Spleen (tissue), 13 donors: ENCODE measurements at places on chromosomes 7 and 10. TPM values are rescaled to one million over a fixed set of nuclear protein-coding genes. Genes with fewer than 3 reads are reported as not detected.

FERD3L gene
- not detected for total RNA-seq

ADRB1 gene
- total RNA-seq = 3.0 TPM

GRCh38 chr10:86678999-86679792 lies 10.9 kb downstream of the LDB3 start:
- no peak overlapping the region for H3K27ac ChIP-seq
- H3K4me1 ChIP-seq = no peaks in the 10 kb centered on the region
- DNase-seq = no peak
- no peaks in the 10 kb centered on the region for H3K36me3 ChIP-seq
- H3K4me3 ChIP-seq = no peak overlapping the region

- H3K4me1 ChIP-seq = peaks cover 43% of the 10 kb centered on the region
- no peaks in the 10 kb centered on the region for H3K36me3 ChIP-seq
- DNase-seq = no peak
Measured at GRCh38 chr7:135508883-135509588, 866 bp downstream of the CNOT4 start.

- no peak overlapping the region for H3K27ac ChIP-seq
- H3K4me3 ChIP-seq = no peak overlapping the region
- no peaks in the 10 kb centered on the region for H3K27me3 ChIP-seq
- H3K36me3 ChIP-seq = no peaks in the 10 kb centered on the region
- DNase-seq = no peak
- no peaks in the 10 kb centered on the region for H3K4me1 ChIP-seq
Measured at GRCh38 chr10:9149134-9149533, 1094.6 kb downstream of the GATA3 start.

DNA sequence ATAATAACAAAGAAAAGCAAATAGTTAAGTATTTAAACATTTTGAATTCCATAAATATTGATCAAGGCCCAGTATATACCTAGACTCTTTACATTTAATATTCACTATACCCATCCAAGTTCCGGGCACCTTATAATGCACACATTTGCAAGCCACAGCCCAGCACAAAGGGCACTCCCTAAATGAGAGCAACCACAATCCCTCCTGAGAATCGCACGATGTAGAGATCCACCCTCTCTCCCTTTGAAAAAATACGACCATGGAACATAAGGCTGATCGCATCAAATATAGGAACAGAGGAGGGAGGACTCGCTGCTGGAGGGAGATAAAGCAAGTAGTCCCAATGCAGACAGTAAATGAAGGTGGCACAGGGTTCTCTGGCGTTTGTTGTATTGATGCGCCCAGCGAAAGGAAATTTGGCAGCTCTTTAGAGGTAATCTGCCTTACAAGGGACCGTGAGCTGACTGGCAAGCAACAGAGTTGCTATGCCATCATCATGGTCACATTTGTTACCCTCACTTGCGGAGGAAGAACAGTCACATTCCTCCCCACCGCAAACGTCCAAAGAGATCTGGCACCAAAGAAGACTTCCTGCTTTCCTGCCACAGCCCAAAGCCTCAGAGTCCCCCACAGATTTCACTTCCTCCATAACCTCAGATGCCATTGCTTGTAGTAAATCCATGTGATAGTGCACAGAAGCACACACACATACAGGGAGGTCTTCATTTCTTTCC lies 16.1 kb upstream of the TAS2R40 start:
- H3K36me3 ChIP-seq = no peaks in the 10 kb centered on the region
- peak overlapping the region; percentile 28 for H3K27ac ChIP-seq
- H3K27me3 ChIP-seq = no peaks in the 10 kb centered on the region
- no peak overlapping the region for H3K4me3 ChIP-seq
- H3K4me1 ChIP-seq = peaks cover 4% of the 10 kb centered on the region

NPFFR1 gene
- total RNA-seq = 0.09 TPM

- H3K27ac ChIP-seq = no peak overlapping the region
- H3K36me3 ChIP-seq = no peaks in the 10 kb centered on the region
- no peak overlapping the region for H3K4me3 ChIP-seq
- H3K4me1 ChIP-seq = peaks cover 6% of the 10 kb centered on the region
- no peaks in the 10 kb centered on the region for H3K27me3 ChIP-seq
Measured at GRCh38 chr10:131876508-131876907, 24.3 kb upstream of the PPP2R2D start.

- no peak overlapping the region for H3K27ac ChIP-seq
- no peaks in the 10 kb centered on the region for H3K36me3 ChIP-seq
- peaks cover 12% of the 10 kb centered on the region for H3K4me1 ChIP-seq
- no peak overlapping the region for H3K4me3 ChIP-seq
- H3K27me3 ChIP-seq = no peaks in the 10 kb centered on the region
- no peak for DNase-seq
Measured at GRCh38 chr7:96327429-96327828, 5.5 kb upstream of the SLC25A13 start.

- no peak overlapping the region for H3K4me3 ChIP-seq
- no peak overlapping the region for H3K27ac ChIP-seq
- DNase-seq = no peak
- no peaks in the 10 kb centered on the region for H3K27me3 ChIP-seq
Measured at GRCh38 chr7:157846271-157846670, 509.5 kb downstream of the DNAJB6 start.

UBE3C gene
- total RNA-seq = 55.7 TPM

CFAP46 gene
- 1.1 TPM for total RNA-seq

- no peaks in the 10 kb centered on the region for H3K27me3 ChIP-seq
- no peak for DNase-seq
- H3K27ac ChIP-seq = no peak overlapping the region
- no peak overlapping the region for H3K4me3 ChIP-seq
- peaks cover 14% of the 10 kb centered on the region for H3K4me1 ChIP-seq
Measured at GRCh38 chr7:35792472-35792871, 8.4 kb upstream of the SEPTIN7 start.

DNA sequence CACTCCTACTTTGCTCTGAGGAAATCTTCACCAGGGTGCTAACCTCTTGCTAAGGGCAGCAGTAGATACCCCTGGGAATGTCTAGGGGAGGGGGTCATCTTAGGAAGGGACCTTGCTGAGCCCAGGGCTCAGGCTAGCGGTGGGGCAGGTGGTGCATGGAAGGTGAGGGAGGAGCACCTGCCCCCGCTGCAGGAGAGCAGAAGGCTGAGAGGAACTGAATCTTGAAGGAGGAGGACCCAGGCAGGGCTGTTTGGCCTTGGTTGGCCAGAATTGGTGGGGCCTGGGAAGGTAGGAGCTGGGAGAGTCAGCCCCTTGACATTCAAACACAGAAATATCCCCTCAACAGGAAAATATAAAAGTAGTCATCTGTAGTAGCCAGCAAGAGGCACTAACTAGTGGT lies 7.0 kb downstream of the CALHM3 start:
- no peaks in the 10 kb centered on the region for H3K27me3 ChIP-seq
- H3K4me3 ChIP-seq = peak overlapping the region; percentile 49

GRCh38 chr10:93921338-93921737 lies 27.6 kb downstream of the SLC35G1 start:
- no peaks in the 10 kb centered on the region for H3K4me1 ChIP-seq
- H3K4me3 ChIP-seq = no peak overlapping the region
- no peaks in the 10 kb centered on the region for H3K27me3 ChIP-seq
- DNase-seq = no peak
- H3K27ac ChIP-seq = no peak overlapping the region

DNA sequence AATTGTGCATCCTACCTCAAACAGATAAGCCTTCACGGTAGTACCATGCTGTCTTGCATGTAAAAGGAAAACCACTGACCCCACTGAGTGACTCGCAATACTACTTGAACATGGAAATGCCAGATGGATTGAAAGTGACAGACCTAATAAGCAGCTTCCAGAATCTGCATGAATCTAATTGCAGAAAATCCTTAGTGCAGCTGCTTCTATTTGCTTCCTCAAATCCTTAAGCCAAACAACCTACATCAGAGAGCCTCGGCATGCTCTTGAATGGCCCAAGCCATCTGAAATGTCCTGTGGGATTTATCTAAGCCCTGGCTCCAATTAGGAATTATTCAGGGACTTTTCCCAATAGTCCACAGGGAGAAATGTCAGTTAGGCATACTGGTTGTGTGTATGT lies 509.5 kb upstream of the CELF2 start:
- H3K36me3 ChIP-seq = no peaks in the 10 kb centered on the region
- no peak for DNase-seq
- no peak overlapping the region for H3K27ac ChIP-seq
- H3K4me1 ChIP-seq = no peaks in the 10 kb centered on the region

DNA sequence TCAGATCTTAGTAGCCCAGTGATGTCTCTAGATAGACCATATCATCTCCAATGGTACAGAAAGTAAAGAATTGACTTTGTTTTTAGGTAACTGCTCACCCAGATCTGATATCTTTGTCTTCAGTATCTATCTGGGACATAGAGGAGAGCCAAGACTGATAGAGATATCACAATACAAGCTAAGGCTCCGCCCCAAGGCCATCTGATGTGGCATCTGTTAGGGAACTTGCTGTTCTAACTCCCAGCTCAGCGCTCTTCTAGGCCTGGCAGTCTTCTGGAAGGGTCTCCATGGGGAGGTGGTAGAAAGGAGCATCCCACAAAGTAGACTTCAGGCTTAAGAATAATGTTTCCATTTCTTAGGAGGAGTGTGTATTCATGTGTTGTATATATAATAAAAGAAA lies 88.4 kb upstream of the SAMD8 start:
- DNase-seq = no peak
- no peaks in the 10 kb centered on the region for H3K4me1 ChIP-seq
- peaks cover 4% of the 10 kb centered on the region for H3K36me3 ChIP-seq
- H3K27me3 ChIP-seq = no peaks in the 10 kb centered on the region
- H3K27ac ChIP-seq = no peak overlapping the region

LRRC61 gene
- total RNA-seq = 21.7 TPM

PTPRN2 gene
- 7.9 TPM for total RNA-seq

GRCh38 chr7:73342645-73343044 lies 14.7 kb downstream of the FKBP6 start:
- no peak overlapping the region for H3K27ac ChIP-seq
- H3K4me1 ChIP-seq = no peaks in the 10 kb centered on the region
- no peaks in the 10 kb centered on the region for H3K27me3 ChIP-seq
- no peak overlapping the region for H3K4me3 ChIP-seq
- peak; percentile 42 for DNase-seq

DNA sequence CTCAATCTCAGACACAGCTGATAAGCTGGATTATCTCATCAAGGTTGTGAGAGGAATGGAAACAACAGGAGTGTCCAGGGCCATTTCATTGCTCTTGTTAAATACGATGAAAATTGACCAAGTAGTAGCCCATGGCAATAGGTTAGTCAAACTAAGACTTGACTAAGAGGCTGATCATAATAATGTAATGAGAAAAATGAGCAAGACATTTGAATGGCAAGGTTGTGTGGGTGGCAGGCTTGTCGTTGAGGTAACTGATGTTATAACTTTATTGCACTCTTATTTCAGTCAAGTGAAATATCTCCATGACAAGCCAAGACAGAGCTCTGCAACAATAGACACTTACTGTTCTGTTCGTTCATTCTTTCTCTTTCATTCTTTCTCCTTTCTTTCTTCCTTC lies 532.0 kb downstream of the GATA3 start:
- no peak overlapping the region for H3K4me3 ChIP-seq
- no peaks in the 10 kb centered on the region for H3K4me1 ChIP-seq
- H3K27ac ChIP-seq = no peak overlapping the region
